ENCODE measurements at places on chromosomes 7 and 10. TPM values are rescaled to one million over a fixed set of nuclear protein-coding genes. Genes with fewer than 3 reads are reported as not detected.
A peak's percentile ranks its signal among the peaks of the same experiment; 100 is the strongest.

- DNase-seq = no peak
These were observed 12.4 kb downstream of the ITIH2 start for GRCh38 chr10:7715515-7715914.

DNA sequence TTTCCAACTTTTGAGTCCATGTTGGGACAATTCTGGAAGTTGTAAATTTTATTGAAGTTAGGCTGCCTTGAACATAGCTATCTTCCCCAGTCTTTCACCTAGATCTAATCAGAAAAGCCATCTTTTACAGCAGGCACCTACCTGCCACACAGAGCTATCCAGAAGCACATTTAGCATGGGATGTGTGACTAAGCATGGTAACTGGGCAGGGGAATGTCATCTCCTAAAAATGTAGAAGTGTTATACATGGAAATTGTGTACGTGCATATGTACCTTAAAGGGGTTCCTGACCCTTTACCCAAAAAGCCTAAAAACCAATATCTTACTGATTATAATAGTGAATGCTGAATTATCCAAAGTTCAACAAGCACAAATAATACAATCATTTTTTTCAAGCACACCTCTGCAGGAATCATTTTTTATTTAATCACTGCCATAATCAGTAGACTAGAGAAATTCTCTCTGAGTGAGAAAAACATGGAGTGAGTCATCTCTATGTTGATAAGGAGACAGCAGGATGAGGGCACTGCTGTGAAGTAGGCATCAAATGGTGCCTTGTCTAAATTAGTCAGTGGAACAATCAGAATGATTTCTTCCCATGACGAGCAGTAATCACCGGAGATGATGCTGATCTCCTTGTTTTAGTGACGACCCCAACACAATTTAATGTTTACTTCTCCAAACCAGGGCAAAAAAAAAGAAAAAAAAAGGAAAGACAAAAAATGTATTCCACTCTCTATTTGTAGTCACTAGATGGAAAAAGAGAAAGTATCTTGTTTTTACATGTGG lies 75.9 kb downstream of the SORBS1 start:
- DNase-seq = no peak

DNA sequence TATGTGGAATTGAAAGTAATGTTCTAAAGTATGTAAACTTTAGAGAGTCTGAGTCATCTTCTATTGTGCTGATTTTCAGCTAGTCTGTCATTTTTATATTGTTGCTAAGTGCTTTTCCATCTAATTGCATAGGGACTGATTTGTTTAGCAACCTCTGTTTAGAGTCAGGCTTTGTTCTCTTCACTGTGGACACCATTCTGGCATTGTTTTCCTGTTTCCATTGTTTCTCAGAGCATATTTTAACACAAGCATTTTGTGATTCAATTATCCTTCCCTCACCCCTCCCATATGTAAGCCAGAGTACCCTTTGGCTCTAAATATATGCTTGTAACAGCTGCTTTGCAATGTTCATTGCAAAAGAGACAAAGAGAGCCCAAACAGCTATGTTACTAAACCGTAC lies 748.4 kb upstream of the PHF14 start:
- no peak for DNase-seq

DNA sequence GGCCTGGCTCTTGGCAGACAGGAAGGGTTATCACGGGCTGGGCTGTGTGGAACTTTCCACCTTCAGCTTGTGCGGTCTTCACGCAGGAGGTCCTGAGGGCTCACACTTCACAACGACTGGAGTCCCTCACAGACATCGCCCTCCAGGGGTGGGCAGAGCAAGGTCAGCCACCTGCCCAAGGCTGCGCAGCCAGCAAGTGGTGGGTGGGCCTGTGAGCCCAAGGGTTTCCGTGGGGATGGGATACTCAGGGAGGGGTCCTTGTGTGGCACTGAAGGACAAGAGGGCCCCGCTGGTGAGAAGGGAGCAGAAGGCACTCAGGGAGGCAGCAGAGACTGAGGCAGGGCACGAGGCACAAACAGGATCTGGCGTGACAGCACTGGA lies 22.0 kb downstream of the PDIA4 start:
- no peak for DNase-seq

GRCh38 chr10:31864834-31865518 lies 63.7 kb downstream of the ARHGAP12 start:
- no peak for DNase-seq

DNA sequence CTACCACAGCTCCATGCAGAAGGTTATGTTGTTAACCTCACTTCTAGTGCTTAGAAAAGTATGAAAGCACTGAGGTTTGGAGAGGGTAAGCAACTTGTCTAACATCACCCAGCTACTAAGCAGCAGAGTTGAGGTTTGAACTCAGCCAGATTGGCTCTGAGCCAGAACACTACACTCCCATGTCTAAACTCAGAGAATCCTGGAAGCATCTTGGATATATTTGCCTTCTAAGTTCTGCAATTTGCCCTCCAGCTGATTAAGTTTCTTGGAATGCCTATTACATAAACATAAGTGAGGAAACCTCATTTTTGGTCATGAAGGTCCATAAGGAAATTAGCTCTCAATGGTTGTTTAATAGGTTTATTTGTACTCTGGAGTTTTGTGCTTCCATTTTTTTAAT lies 78.1 kb upstream of the PHYHIPL start:
- DNase-seq = no peak

DNA sequence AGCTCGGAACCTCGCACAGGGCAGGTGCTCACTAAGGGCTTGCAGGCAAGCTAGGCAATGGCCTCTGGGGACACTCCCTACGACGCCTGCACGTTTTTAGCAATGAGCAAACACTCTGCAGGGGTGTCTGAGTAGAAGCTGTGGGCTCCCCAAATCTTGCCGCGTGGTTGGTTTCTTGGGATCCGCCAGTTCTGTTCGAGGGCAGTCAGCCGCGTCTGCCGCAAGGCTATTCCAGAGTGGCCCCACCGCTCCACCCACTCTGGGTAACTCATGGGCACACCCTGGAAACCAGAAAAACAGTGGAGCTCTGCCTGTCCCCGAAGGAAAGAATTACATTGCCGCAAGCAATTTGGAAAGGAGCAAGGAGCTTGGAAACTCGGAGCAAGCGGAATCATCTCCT lies 189.3 kb upstream of the LYZL2 start:
- no peak for DNase-seq

DNA sequence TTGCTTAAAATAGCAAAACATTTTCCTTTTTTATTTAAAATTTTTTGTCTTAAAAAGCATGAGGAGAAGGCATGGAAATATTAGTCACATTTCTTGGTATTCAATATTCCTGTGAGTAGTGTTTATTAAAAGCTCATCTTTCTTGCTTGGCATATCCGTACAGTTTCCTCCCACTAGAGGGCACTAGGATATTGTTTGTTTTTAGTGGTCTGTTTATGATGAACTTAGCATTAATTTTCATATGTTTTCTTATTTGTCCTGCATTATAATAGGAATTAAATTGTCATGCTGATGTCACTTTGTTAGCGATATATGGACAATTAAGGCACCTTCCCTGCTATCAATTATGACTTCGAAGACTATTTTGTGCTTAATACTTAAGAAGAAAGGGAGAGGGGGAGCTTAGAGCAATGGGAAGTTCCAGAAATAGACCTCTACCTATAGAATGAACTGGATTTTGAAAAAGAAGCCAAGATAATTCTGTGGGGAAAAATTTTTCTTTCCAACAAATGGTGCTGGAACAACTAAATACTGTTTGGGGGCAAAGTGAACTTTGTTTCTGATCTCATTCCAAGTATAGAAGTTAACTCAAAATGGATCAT lies 91.0 kb upstream of the STRIP2 start:
- DNase-seq = no peak

DNA sequence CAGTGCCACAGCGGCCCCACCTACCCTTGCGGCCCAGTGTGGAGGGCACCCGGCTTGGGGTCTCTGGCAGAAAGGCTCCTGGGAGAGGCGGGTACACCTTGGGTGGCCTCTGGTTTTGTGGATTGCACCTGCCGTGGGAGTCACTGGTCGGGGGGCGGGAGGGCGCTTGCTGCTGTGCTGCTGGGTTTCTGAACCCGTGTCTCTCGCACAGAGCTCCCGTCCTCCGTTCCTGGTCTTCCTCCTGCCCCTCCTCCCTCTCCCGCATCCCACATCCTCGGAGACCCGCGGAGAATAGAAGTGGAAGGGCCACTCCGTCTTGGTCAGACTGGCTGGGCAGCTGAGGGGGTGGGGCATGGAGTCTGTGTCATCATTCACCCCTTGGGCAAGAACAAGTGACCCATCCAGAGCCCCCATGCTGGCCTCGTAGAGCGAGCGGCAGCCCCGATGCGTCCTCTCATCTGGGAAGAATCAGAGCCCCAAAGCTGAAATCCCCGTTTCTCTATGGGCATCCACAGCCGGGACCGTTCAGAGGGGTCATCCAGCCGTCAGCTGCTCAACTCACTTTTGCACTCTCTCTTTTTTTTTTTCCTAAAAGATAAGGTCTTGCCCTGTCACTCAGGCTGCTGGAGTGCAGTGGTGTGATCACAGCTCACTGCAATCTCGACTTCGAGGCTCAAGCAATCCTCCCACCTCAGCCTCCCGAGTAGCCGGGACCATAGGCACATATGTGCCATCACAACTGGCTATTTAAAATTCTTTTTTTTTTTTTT lies 4.0 kb downstream of the MAFK start:
- no peak for DNase-seq

DNA sequence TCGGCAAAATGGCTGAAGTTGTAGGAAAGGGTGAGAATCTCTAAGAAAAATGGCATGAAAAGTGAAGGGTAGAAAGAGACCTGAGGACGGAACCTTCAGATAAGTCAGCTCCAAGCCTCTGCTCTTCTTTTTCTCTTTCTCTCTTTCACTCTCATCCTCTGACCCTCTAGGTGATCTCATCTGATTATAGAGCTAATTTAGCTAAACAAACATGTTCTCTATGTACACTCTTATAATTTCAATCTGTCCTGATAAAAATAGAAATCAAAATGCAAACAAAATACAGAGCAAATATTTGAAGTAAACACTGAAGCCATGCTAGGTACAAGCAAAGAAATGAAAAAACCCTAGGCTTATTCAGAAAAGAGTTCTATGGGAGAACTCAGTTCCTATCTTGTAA lies 14.4 kb upstream of the CUBN start:
- DNase-seq = no peak

DNA sequence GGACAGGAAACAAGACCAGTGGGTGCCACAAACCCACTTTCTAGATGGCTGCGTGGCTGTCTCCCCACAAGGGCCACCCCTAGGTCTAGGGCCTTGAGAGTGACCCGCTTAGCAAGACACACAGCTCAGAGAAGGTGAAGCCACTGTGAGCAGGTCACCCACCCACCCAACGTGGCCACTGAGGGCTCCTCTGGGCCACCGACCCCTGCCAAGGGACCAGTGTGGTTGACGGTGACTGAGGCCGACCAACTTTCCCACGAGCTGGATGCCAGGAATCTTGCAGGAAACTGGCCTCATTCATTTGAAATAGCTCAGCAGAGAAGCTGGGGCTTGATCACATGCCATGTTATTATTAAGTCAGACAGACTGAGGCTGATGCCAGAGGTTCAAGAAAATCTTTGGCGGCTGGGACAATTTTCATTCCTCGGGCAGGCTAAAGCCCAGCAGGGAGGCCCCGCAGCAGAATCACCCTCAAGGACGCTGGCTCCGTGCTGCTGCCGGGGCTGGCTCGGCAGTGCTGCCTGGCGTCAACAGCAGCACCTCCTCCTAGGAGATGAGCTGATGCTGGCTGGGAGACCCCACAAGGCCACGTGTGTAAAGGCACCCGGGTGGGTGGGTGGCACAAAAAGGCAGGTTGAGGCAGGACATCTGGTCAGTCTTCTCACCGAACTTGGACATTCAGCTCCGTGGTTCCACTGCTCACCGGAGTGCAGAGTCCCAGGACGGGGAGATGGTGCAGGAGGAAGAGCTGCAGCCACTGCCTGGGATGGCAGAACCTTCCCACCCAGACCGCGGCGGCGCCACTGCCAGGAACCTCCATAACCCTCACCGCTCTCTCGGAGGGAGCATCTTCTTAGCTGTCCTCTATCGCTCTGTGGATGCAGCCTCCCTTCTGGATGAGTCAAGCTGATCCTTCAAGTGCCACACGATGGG lies 57.8 kb downstream of the ZRANB1 start:
- DNase-seq = no peak

DNA sequence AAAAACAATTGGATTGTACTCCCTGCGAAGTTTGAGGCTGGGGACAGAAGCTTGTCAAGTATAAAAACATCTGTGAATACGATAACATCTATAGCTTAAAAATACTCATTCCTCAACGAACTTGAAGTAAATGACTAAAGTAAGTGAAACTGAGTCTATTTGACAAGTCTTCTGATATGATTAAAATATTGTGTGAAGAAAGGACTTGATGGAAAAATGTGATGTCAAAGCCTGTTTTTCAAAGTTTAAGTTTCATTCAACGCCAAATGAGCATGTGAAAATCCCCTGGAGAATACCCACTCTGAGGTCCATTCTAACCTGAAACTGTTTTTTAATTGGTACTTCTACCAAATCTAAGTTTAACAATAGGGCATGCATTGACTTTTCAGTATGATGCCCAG lies 122.3 kb upstream of the MDFIC start:
- no peak for DNase-seq

- DNase-seq = no peak
These were observed 57.6 kb upstream of the USP6NL start for GRCh38 chr10:11668847-11669610.

DNA sequence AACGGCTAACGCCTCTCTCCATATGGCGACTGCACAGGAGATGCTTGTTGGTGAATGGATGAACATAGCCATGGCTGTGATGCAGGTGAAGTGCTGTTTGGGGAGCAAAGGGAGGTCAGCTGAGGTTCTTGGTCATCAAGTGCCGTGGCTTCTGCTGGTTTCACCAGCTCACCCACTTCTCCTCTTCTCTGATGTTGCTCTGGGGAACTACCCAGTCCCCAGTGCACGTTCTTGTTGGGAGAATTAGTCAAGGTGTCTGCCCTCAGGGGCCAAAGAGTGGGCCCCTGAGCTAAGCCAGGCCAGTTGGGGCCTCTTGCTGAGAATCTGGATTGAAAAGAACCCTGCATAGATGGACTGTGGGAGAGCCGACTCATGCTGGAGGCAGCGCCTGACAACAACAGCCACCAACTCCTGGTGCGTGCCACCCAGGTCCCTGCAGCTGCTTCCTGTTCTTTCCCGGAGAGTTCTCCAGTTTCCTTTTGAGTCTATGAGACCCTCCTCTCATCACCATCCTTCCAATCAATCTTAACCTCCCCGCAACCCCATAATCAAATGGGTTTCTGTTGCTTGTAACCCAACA lies 3.0 kb downstream of the BTBD16 start:
- DNase-seq = no peak

- peak; percentile 44 for DNase-seq
These were observed 10.8 kb upstream of the C10orf53 start for GRCh38 chr10:49668684-49669083.

DNA sequence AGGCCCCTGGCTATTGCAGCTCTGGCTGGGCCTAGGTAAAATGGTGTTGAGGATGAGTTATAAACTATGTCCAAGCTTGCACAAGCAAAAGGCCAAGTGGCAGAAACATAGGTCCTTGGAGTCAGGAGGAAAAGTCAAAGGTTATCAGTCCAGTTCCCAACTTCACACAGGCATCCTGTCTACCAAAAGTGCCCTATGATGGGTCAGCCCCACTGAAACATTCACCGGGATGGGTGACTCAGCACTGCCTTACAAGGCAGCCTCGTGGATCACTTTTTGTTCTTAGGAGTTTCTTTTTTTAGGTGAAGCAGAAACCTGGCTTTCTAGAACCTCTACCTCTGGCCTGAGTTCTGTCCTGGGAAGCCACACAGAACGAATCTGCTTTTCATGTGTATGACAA lies 158.8 kb upstream of the LYZL2 start:
- DNase-seq = no peak

Gene DENND10
- total RNA-seq = 42.2 TPM

Gene IGF2BP3
- total RNA-seq = 11.8 TPM

Gene SOSTDC1
- total RNA-seq = 5.9 TPM

Gene INMT
- total RNA-seq = 5.6 TPM

Gene RARRES2
- total RNA-seq = 305 TPM

Gene ADRA2A
- total RNA-seq = 14.2 TPM

Gene PTPRZ1
- total RNA-seq = 8.1 TPM

Gene SP8
- total RNA-seq = 2.9 TPM
